Uterus (tissue), 4 donors: ENCODE measurements at places on chromosomes 16 and 17.
A peak's percentile ranks its signal among the peaks of the same experiment; 100 is the strongest.

DNA sequence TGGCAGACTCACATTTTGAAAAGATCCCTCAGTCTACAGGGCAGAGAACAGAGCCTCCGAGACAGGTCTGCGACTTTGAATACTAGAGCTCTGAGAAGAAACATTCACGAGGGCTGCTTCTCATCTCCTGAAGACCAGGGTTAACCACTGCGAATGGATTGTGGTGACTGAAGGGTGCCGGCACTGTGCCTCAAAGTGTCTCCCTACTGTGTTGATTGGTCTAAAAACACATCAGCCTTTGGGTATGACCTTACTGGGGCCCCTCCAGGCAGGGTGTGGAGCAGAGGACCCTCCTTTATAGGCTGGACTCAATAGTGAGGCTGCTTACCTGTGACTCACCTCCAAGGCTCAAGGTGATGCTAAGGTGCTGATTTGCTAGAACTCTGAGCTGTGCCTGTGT, 2.6 kb upstream of the LGALS9 start:
- no peak for DNase-seq

- no peak for DNase-seq
Measured at GRCh38 chr16:30395992-30396585, 869 bp downstream of the ZNF48 start.

DNA sequence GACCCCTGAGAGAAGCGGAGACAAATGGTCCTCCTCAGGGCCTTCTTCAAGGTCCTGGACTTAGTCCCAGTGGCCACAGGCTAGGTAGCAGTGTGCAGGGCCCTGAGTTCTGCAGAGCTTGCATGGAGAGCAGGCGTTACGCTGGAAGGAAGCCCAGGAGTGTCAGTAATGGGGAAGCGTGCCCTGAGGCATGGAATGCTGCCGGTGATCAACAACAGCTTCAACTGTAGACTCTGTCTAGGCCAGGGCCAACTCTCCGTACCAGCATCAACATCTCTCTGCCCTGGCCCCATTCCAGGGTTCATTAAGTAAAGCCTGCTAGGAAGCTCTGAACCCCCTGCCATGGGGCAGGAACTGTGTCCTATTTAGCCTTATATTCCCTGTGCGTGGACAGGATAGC, 568 bp upstream of the TNK1 start:
- no peak for DNase-seq

DNA sequence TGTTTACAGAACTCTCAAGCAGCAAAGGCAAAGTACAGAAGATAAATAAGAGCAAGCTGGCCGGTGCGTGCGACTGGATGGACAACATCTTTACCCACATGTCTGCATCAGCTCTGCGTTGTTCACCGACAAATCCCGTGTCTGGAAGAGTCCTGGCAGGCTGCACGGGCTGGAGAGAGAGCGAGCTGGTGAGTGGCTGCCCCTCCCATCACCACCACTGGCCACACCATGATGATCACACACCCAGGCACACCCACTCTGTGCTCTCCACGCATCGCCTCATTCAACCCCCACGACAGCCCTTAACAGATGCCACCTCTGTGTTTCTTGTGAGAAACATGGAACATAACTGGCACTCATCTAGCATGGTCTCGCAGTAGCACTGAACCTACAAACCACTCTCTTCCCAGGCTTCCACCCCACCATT, 59.2 kb downstream of the ANKRD11 start:
- no peak for DNase-seq

DNA sequence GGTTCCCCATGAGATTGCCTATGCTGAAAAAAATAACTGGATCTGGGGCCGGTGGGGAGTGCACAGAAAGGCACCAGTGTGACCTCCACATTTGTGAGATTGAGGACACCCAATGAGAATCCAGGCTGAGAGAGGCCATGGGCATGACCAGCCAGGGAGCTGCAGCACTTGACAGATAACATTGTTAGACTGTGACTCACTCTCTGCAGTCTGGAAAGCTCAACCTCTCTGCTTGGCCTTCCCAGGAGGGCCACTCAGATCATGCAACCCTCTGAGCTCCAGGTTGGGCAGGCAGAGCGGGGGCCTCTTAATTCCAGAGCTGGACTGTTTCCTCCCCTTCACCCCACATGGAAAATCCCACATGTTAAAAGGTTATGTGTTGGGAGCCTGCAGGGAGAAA, 30.1 kb downstream of the FZD2 start:
- peak; percentile 18 for DNase-seq

DNA sequence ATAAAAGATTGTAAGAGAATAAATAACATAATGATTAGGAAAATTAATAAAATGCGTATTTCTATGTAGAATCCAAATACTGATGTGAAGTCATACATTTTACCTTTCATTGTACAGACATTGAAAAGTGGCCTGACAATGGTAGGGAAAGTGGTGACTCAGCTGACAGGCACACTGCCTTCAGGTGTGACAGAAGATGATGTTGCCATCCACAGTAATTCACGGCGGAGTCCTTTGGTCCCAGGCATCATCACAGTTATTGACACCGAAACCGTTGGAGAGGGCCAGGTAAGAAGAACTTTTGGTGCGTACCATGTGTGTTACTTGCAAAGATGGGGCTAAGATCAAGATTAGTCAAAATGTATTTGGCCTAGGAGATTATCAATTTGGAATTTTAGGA, 232.8 kb downstream of the BCAS3 start:
- DNase-seq = no peak

DNA sequence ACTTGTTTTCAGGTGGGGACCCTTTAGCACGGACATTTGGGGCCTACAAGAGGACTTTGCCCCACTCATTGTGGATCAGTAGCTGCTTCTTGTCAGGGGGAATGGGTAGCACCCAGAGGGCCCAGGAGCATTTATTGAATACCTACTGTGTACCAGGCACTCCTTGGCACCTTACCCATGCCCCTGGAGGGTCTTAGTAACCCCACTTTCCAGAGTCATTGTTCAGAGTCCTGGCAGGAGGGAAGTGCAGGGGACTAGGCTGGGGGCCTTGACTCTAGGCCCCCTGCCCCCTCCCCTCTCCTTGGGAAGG, 21.0 kb upstream of the CIBAR2 start:
- no peak for DNase-seq

- no peak for DNase-seq
Measured at GRCh38 chr17:6669479-6670212, 18.1 kb downstream of the C17orf100 start.

GRCh38 chr17:42547001-42547461, 5.7 kb upstream of the HSD17B1 start:
- DNase-seq = no peak

DNA sequence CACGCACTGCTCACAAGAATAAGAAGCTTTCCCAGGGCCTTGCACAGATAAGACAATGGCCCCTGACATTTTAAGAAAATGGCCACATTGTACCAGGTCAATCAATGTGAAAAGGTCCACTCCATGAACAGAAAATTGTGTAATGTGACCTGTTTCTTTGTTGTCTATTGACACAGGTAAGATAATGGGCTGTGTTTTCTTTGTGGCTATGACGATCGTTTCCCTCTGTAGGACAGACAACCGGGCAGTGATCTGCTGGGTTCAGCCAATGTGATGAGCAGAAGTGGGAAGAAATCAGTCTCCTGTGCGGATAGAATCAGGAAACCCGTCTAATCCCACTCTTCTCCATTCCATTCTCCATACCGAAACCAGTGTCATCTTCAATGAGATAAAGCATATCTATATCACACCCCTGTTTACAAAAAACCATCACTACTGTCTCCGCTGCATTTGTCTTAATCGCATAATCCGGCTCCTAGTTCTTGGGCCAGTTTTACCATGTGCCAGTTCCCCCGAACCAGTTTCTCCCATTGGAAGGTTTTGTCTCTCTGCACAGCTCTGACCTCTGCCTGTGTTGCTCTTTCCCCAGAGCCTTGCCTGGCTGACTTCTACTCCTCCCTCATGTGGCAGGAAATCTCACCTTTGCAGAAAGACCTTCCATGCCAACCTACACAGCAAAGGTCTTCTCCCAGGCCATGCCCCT, 66.9 kb upstream of the ATF7IP2 start:
- no peak for DNase-seq

DNA sequence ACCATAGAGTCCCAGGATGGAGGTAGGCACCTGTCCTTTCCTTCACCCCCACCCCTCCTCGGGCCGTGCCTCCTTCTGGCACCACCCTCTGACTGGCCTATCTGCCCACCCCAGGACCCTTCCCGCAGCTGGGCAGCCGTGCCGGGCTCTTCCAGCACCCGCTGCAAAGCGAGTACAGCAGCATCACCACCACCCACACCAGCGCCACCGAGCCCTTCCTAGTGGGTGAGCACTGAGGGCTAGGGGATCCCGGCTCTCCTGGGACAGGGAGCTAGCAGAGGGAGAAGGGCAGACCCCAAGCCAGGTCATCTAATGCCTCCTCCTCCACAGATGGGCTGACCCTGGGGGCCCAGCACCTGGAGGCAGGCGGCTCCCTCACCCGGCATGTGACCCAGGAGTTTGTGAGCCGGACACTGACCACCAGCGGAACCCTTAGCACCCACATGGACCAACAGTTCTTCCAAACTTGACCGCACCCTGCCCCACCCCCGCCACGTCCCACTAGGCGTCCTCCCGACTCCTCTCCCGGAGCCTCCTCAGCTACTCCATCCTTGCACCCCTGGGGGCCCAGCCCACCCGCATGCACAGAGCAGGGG, 7.8 kb downstream of the GALK1 start:
- no peak for DNase-seq

DNA sequence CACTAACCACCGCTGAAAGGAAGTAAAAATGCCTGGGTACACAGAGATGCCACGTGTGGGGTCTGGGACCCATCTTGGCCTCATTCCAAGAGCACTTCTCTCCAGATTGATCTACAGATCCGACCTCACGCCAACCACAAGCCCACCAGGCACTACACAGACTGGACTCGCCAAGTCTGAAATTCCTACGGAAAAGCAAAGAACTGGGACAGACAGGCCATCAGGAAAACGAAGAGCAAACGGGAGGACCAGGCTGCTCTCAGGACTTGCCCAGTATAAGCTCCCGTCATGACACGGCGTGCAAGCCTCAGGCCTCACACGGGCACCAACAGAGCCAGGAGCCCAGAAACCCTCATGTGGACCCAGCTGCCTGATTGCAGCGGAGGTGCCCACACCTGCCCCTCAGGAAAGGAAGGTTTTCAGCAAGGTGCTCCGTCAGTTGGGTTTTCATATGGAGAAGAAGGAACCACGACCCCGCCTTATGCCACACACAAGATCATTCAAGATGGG, 20.1 kb upstream of the C16orf95 start:
- DNase-seq = no peak

DNA sequence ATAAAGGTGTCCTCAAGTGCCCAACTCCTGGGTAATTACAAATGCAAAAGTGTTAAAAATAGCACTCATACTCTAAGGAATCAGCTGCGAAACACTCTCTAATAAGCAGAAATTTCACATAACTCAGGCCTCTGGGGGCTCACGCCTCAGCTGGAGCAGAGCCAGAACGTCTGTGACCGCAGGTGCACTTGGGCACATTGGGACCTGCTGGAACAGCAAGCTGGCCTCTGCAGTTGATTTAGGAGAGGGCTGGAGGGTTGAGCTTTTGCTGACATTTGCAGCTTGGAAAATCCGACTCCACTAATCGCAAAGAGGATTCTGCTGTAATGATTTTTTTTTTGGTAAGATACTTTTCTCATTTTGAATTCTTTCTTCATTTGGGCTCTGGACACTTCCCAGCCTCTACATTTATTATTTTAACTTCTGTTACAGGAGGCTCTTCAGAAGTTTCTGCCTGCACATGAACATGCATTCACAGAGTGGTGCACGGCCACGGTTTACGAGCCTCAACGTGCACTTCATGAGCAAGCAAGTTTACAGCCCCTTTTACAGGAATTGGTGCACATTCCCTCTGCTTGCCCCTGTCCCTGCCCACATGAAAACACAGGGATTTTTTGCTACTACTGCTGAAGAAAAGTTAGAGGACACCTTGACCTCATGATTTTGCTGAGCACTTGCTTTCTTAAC, 4.1 kb upstream of the SNTB2 start:
- no peak for DNase-seq

DNA sequence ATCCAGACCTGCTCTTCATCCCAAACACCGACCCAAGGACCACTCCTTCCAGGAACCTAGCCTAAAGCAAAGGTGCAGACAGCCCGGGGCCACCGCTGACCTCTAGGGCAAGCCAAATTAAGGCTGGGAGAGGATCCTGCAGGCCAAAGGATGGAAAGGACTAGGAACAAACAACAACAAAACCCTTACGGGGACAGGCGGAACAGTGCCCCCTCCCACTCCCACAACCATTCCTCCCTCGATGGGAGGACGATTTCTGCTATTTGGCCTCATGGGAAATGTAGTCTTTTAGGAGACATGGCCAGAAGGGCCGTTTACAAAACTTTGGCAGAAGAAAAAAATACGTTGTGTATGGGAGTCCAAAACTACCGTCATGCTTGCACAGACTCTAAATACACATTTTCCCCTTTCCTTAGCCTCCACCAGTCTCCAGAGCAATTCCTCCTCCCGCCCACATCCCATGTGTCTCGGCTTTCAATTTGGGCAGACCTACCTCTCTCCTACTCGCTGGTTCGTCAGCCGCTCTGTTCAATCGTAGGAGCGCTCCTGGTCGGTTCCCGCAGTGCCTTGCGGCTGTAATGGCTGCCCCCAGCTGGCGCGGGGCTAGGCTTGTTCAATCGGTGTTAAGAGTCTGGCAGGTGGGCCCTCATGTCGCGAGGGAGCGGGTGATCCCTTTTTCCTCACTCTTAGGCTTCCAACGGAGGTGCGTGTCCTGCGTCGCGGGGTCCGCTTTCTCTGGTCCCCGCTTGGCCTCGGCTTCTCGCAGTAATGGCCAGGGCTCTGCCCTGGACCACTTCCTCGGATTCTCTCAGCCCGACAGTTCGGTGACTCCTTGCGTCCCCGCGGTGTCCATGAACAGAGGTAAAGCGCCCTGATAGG, at the start of gene ERAL1:
TSS of gene ERAL1 (plus strand) at position 560 of the 879 bp plus-strand sequence. CDS start at position 579, 19 bp downstream.
- DNase-seq = peak; percentile 83

DNA sequence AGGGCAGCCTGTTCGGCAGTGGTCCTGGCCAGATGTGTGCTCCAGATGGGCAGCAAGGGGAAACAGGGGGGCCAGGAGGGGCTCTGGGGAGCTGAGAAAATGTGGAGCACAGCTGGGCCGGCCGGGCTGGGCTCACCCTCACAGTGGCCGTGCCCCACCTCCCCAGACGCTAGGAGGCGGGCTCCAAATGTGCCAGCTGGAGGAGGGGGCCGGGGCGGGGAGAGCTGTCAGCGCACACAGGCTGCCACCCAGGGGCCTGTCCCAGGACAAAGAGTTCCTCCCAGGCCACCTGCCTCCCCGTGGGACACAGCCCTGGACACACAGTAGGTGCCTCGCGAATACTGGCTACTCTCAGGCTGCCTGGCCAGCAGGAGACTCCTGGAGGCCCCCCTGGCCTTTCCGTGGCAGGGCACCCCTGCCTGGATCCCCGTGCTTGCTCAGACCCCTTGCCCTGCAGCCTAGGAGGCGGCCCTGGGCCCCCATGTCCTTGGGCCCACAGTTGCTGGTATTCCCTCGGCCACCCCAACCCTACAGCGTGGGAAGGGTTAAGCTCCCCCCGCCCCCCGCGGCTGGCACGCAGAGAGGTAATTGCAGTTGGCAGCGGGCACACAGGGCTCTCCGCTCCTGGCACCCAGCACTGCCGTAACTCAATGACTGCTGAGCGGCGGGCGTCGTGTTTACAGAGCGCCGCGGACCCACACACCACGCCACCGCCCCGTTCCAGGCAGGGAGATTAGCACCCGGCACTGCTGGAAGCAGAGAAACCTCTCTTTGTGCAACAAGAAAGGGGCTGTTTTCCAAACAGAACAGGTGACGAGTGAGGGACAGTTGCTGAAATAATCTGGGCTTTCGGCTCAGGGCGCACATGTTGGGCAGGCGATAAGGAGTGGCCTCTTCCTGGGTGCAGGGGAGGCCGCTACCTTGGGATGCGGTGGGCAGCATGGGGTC, 32.2 kb downstream of the BAHCC1 start:
- no peak for DNase-seq
